ENCODE measurements at places on chromosomes 7 and 10. TPM values are rescaled to one million over a fixed set of nuclear protein-coding genes. Genes with fewer than 3 reads are reported as not detected.

Gene TUBAL3
- not detected for total RNA-seq

DNA sequence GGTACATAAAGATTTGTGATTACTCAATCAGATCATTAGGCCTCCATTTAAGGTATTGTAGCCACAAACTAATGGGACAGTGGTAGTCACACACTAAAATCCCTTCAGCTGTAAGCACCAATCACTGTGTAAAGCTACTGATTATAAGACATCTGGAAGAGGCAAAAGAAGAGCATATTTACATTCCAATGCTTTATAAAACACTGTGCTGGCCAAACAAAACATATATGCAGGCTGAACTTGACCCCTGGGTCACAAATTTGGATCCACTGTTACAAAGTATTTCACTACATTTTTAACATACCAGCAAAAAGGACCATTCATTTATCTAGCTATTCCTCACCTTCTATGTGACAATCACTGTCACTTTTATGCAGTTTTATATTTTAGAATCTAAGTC lies 41.4 kb upstream of the ANLN start:
- no peak for DNase-seq

Gene PRKG1
- not detected for total RNA-seq

DNA sequence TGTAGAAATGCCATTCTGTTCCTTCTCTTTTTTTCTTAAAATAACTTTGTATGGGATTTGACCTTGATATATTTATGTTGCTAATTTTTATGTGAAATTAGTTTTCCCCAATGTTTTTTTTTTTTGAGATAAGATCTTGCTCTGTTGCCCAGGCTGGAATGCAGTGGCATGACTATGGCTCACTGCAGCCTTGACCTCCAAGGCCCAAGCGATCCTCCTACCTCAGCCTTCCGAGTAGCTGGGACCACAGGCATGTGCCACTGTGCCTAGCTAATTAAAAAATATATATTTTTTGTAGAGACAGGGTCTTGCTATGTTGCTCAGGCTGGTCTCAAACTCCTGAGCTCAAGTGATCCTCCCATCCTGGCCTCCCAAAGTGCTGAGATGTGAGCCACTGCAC lies 16.0 kb downstream of the VPS26A start:
- DNase-seq, result no peak

Gene CPVL
- not detected for total RNA-seq
